ENCODE measurements at places on chromosomes 13 and 19. TPM values are rescaled to one million over a fixed set of nuclear protein-coding genes. Genes with fewer than 3 reads are reported as not detected.

GRCh38 chr19:17021328-17021727 lies 5.3 kb downstream of the CPAMD8 start:
- DNase-seq, result no peak

Gene NPAS1
- 1.1 TPM for total RNA-seq

GRCh38 chr13:28027071-28027470 lies 38.6 kb upstream of the URAD start:
- no peak for DNase-seq

GRCh38 chr19:6253954-6254733 lies 25.6 kb downstream of the MLLT1 start:
- DNase-seq, result no peak

Gene SIGLEC9
- total RNA-seq, result 0.74 TPM

GRCh38 chr13:111145071-111145470 lies 30.0 kb downstream of the ARHGEF7 start:
- DNase-seq, result no peak

DNA sequence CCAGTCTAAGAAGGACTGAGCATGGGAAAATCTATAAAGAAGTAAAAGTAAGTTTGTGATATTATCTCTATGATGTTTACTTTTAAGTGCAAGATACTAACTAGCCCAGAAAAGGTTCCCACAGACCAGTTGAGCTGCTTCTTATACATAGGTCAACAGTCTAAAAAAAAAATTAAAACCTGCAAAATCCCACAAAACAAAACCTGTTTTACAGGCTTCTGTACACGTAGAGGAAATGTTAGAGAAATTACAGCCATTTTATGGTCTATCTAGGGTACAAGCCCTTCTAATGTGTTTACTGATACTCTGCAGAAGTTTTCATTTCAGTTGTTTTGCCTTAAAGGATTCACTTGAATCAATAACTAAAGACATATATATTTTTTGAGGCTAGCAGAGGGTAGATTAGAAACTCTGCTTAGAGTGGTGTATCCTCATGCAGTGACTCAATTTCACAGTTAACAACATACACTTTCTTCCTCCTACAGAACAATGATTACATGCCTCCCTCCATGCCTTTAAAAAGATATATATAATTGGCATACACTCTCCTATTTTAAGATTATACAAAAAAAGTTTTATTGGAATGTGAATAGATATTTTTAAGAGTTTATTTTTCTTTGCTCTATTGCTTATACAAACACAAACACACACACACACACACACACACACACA lies 43.9 kb downstream of the CAB39L start:
- no peak for DNase-seq

Gene PDX1
- not detected for total RNA-seq

Gene SPC24
- total RNA-seq, result 43.6 TPM

GRCh38 chr19:17654993-17655392 lies 33.2 kb downstream of the UNC13A start:
- DNase-seq, result peak; percentile 5

Gene ZSWIM4
- 12.0 TPM for total RNA-seq

DNA sequence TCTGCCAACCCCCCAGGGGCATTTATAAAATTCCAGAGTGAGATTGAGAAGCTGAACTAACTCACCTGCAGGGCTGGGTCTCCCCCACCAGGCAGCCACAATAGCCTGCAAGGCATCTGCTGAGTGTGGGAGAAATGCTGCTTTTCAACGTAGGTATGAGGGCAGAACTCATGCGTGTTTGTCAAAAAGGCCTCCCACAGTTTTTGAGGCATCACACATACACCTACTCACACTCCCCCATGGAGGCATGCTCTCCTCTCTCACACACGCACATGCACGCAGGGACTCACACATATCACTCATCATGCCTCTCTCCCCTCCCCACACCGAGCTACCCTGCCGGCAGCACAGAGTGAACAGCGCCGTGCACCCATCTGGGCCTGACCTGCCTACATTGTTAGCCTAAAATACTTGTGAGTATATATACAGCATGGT lies 390.5 kb downstream of the FGF9 start:
- DNase-seq, result peak; percentile 71

GRCh38 chr19:1327125-1327524 lies 41.5 kb downstream of the EFNA2 start:
- no peak for DNase-seq

DNA sequence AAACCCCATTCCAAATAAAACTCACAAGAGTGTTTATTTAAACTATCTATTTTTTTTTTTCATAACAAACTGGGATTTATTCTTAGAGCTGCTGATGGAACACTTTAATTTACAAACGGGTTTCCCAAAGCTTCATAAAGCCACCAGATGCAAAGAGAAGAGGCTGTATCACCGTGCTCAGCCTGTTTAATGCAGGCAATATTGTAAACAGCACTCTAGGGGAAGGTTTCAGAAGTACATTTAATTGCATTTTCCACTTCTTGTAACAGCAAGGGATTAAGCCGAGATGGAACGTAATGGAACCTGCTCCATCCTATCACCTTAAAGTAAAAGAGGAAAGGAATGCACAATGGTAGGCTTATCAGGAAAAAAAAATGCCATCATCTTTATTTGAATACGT lies 550.6 kb upstream of the ARGLU1 start:
- DNase-seq, result no peak

- DNase-seq, result no peak
These were observed 16.5 kb downstream of the PRR36 start for GRCh38 chr19:7857727-7858108.

GRCh38 chr19:8367327-8368001 lies 3.5 kb downstream of the ANGPTL4 start:
- DNase-seq, result no peak

GRCh38 chr13:113724016-113724758 lies 34.8 kb upstream of the TMEM255B start:
- no peak for DNase-seq

Gene CCDC70
- total RNA-seq, result 0.22 TPM

Gene MYO1F
- total RNA-seq, result 54.1 TPM

- DNase-seq, result no peak
These were observed 7.4 kb upstream of the SLITRK6 start for GRCh38 chr13:85806553-85807175.

GRCh38 chr13:107865318-107865575 lies 350.1 kb downstream of the LIG4 start:
- DNase-seq, result no peak

DNA sequence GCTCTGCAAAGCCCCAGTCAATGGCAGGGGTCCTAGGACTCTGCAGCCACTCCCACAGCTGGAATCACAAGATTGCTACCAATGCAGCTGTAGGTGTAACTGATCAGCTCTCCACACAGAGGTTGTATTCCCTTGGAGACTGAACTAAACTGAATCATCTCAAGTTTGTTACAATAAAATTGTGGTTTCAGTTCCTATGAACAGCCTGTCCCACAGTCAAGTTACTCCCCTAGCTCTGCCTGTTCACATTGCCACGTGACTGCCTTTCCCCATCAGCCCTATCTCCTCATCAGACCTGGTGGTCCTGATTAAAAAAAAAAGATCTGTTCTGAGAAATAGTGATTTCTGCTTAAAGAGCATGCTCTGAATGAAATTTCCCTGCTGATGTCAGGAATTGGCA lies 287.9 kb upstream of the NBEA start:
- DNase-seq, result no peak

Gene FCER2
- 2.3 TPM for total RNA-seq
